ENCODE measurements at places on chromosomes 12 and 14. TPM values are rescaled to one million over a fixed set of nuclear protein-coding genes. Genes with fewer than 3 reads are reported as not detected.

- DNase-seq = no peak
These were observed 42.6 kb downstream of the ARF6 start for GRCh38 chr14:49935526-49935925.

- no peak for DNase-seq
These were observed 659.5 kb downstream of the TMEM121 start for GRCh38 chr14:106185837-106186233.

The MYF5 gene
- not detected for total RNA-seq

The PPP1R3E gene
- 11.7 TPM for total RNA-seq

- no peak for DNase-seq
These were observed 33.5 kb downstream of the FMNL3 start for GRCh38 chr12:49673446-49674317.

DNA sequence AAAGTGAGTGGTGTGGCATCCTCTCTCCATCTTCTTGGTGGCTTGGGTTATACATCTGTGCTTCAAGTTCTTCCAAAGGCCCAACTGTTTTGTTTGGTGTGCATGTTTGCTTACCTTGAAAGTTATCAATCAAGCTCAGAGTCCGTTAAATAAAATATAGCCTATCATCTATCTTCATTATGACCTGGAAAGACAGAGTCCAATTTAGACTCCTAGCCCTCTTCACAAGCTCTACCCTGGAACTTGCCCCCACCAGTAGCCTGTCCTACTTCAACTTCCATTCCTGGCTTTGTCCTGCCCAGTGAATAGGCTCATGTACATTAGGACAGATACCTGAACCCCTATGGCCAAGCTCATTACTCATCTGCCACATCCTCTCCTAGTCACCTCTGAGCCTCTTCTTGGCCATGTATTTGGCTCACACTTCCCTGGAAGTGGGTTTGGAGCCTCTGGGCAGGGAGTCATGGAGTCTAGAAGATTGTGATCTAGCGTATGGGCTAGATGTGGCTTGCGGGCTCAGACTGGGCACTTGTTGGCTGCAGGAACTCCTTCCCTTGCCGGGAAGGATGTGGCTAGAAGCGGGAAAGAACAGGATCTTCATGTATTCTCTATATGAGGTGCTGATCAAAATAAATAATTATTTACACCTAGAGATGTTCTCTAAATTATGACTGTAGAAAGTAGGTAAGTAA, 6.4 kb upstream of the SSTR1 start:
- no peak for DNase-seq

GRCh38 chr14:81247271-81247766, 26.6 kb upstream of the GTF2A1 start:
- DNase-seq = no peak

- DNase-seq = no peak
These were observed 35.4 kb downstream of the SPTSSA start for GRCh38 chr14:34426313-34427295.

- no peak for DNase-seq
These were observed 17.9 kb downstream of the SRGAP1 start for GRCh38 chr12:63862187-63862968.

DNA sequence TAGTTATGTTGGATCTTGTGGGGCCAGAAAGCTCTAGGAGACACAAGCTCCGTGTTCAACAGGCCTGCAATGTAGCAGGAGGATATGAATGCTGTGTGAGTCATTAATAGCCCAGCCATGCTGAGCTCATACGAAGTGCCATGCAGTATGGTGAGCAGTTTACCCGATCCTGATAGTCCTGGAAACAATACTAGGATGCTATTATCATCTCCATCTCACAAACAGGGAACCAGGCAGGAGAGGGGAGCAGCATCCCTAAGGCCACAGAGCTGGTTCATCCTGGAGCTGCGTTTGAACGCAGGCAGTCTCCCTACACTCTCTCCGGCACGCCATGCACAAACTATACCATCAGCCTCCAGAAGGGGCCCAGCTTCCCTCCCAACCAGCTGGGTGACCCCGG, 20.5 kb downstream of the TTC7B start:
- no peak for DNase-seq

- DNase-seq = no peak
These were observed 54.0 kb downstream of the ZNF641 start for GRCh38 chr12:48296586-48297282.
